ENCODE measurements at places on chromosomes 11 and 22.

GRCh38 chr11:103850419-103851165 is 185.8 kb upstream of the DDI1 start:
- H3K4me3 ChIP-seq, result no peak overlapping the region
- no peak for DNase-seq
- H3K4me1 ChIP-seq, result no peaks in the 10 kb centered on the region
- H3K27me3 ChIP-seq, result no peaks in the 10 kb centered on the region
- no peaks in the 10 kb centered on the region for H3K36me3 ChIP-seq

DNA sequence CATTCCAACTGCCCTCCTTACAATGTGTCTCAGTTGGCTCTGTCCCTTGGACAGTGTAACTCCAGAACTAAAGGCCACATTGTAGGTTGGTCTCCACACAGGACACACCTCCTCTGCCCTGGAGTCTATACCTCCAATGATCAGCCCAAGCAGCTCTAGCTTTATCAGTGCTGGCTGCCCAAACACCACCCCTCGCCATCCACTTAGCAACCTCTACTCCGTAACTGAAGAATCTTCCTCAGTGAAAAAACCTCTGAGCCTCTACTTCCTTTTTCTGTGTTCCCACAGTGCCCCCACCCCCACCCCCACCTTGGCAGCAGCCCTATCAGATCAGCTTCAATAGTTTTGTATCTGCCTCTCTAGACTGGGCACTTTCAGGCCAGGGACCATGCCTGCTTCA is 33.4 kb downstream of the SERPINH1 start:
- no peak overlapping the region for H3K27ac ChIP-seq
- H3K27me3 ChIP-seq, result no peaks in the 10 kb centered on the region
- no peak overlapping the region for H3K4me3 ChIP-seq
- no peaks in the 10 kb centered on the region for H3K36me3 ChIP-seq

DNA sequence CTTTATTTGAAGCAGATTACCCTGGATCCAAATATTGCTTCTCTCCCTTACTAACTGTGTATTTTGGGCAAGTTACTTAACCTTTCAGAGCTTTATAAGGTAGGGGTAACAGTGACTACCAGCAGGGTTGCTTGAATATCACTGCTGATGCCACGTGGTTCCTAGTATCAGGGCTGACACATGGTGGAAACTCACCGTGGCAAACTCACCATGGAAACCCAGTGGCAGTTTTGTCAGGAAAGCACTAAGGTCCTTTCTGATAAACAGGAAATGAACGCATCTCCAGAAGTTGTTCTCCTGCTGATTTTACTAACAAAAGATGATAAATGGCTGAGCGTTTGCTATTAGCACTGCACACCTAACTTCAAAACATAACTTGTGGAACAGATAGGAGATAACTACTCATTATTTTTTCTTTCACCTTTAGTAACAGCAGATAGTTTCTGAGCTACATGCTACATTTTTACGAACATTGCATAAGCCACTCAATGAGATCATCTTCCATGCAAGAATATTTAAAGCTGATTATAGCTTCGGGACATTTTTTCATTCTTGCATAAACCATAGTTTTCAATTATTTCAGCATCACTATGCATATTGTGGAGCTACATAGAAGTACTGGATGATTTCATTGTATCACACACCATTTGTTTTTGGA is 59.7 kb upstream of the RAG2 start:
- H3K27ac ChIP-seq, result no peak overlapping the region
- no peak for DNase-seq
- no peak overlapping the region for H3K4me3 ChIP-seq
- H3K27me3 ChIP-seq, result no peaks in the 10 kb centered on the region
- no peaks in the 10 kb centered on the region for H3K36me3 ChIP-seq
- no peaks in the 10 kb centered on the region for H3K4me1 ChIP-seq

DNA sequence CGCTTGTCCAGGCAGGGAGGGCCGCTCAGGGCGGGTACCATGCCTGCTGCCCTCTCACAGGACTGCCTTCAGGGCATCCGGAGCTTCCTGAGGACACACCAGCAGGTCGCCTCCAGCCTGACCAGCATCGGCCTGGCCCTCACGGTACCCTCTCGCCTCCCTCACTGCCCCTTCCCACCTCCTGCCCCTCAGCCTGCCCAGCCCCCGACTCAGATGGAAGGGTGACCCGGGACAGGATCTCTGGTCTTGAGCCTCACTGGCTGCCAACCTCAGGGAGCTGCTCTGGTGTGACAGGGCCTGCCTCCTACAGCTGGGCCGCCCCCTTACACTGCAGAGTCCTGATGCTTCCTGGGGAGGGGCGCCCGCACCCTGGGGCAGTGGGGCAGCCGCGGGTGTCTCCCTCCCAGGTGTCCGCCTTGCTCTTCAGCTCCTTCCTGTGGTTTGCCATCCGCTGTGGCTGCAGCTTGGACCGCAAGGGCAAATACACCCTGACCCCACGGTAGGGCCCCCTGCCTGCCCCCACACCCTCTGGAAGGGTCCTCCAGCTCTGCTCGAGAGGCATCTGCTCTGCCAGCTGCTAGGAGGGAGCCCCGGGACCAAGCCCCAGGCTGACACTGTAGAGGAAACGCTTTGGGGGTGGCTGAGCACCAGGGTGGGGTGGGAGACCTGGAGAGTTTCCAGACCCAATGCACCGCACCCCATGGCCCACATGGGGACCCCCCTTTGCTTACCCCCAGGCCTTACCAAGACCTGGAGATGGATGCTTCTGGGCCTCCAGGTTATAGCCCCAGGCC is 14.6 kb downstream of the TSPAN32 start:
- no peak overlapping the region for H3K4me3 ChIP-seq
- no peaks in the 10 kb centered on the region for H3K27me3 ChIP-seq
- no peaks in the 10 kb centered on the region for H3K4me1 ChIP-seq
- DNase-seq, result no peak

DNA sequence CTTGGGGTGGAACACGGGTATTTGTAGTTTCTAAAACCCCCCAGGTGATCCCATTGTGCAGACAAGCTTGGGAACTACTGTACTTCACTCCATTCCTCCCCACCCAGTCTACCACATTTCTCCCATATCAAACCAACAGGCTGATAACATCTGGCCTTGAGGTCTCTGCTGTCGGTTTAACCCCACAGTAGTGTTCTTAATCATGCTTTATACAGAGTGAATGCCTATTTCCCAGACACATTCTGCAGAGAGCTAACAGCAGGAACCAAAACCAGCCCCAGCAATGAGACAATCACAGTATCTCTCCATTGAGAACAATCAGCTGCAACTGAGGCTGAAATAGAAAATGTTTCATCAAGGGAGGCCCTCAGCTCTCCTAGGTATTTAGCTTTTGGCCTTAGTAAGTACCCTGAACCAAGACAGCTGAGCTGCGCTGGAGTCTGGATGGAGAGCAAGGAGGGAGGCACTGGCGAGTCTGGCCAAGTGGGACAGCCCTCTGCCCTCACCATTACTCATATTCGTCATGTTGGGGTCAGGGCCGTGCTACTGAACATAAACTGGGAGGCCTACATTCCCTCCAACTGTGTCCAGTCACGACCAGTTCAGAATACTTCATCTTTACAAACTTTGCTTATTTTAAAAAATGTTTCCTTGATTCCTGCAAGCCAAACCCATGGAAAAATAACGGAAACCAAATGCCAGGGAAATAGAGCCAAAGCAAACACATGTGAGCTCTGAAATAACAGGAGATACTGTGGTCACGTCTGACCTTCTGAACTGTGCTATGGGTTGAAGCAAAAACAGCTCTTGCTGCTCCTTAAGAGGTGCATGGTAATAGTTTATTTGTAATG is 81.0 kb downstream of the CCDC34 start:
- peaks cover 1% of the 10 kb centered on the region for H3K27me3 ChIP-seq
- H3K4me3 ChIP-seq, result no peak overlapping the region
- H3K4me1 ChIP-seq, result no peaks in the 10 kb centered on the region
- H3K36me3 ChIP-seq, result no peaks in the 10 kb centered on the region
- no peak overlapping the region for H3K27ac ChIP-seq

- H3K36me3 ChIP-seq, result no peaks in the 10 kb centered on the region
- H3K27ac ChIP-seq, result no peak overlapping the region
- no peak for DNase-seq
- no peaks in the 10 kb centered on the region for H3K27me3 ChIP-seq
- H3K4me1 ChIP-seq, result peaks cover 19% of the 10 kb centered on the region
- no peak overlapping the region for H3K4me3 ChIP-seq
Observed at GRCh38 chr11:70522593-70523311, 124.4 kb downstream of the CTTN start.

DNA sequence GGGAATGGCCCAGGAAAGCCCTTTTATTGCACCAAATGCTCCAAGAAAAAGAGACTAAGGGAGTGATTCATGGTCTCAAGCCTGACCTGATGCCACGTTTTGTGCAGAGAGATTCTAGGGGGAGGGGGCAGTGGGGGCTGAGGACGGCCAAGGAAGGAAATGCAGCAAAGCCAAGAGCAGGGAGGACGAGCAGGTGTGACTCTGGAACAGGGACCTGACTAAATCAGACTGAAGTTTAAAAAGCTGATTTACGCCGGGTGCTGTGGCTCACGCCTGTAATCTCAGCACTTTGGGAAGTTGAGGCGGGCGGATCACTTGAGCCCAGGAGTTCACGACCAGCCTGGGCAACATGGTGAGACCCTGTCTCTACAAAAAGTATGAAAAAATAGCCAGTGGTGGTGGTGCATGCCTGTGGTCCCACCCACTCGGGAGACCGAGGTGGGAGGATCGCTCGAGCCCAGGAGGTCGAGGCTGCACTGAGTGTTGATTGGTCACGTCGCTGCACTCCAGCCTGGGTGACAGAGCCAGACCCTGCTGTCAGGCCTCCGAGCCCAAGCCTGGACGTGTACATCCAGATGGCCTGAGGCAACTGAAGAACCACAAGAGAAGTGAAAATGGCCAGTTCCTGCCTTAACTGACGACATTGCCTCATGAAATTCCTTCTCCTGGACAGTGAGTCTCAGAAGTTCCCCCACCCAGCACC is 10.8 kb upstream of the IFITM3 start:
- H3K4me1 ChIP-seq, result peaks cover 4% of the 10 kb centered on the region
- no peak overlapping the region for H3K27ac ChIP-seq

- no peaks in the 10 kb centered on the region for H3K36me3 ChIP-seq
- H3K4me1 ChIP-seq, result no peaks in the 10 kb centered on the region
- H3K27ac ChIP-seq, result no peak overlapping the region
- no peak overlapping the region for H3K4me3 ChIP-seq
- no peak for DNase-seq
- H3K27me3 ChIP-seq, result no peaks in the 10 kb centered on the region
Observed at GRCh38 chr11:99584830-99585229, 564.1 kb downstream of the CNTN5 start.

DNA sequence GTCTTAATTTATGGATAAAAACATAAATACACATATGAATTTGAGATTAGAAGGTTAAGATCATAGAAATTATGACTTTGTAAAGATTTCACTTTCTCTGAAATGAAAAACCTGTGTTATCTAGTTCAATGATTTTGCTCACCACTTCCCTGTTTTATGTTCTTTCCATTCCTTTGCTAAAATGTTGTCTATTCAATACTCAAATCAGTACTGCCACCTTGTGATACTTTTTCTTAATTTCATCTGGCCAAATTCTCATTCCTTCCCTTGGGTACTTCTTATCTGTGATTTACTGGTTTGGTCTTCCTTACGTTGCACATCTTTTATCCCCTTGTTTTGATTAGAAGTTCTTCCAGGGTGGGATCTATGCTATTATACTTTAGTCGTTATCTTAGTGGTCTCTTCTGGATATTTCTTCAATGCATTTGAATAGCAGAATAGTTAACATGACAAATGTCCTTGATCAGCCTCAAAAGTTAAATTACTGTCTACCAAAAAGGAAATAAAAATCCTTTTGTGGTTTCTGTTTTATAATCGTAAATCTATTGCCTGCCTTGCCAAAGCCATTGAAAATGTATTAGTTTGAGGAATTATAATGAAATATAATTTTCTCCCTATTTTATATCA is 197.0 kb downstream of the PGR start:
- DNase-seq, result no peak
- H3K27me3 ChIP-seq, result no peaks in the 10 kb centered on the region
- no peak overlapping the region for H3K4me3 ChIP-seq
- no peak overlapping the region for H3K27ac ChIP-seq
- H3K36me3 ChIP-seq, result no peaks in the 10 kb centered on the region
- no peaks in the 10 kb centered on the region for H3K4me1 ChIP-seq

DNA sequence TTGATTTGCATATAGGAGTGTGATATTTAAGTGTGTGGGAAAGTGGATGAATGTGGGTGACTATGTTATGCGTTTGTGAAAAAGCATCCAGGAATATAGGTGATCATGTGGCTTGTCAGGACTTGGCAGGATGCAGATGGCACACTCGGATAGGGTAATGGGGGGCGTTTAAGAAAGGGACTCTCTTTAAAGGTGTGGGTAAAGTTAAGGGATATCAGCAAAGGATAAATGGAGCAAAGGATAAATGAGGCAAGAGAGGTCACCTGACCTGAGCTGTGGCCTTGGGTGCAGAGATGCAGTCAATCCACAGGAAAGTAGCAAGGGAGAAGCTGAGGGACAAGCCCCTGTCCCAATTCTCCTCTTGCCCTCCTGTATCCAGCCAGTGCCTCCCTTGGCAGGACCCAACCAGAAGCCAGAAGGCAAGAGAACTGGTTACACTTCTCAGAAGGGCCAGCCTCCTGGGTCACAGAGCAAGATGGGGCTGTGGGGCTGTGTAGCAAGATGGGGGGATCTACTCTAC is 47.5 kb upstream of the GRAMD1B start:
- H3K4me3 ChIP-seq, result no peak overlapping the region
- no peak overlapping the region for H3K27ac ChIP-seq
- H3K36me3 ChIP-seq, result no peaks in the 10 kb centered on the region
- DNase-seq, result no peak
- peaks cover 2% of the 10 kb centered on the region for H3K4me1 ChIP-seq

DNA sequence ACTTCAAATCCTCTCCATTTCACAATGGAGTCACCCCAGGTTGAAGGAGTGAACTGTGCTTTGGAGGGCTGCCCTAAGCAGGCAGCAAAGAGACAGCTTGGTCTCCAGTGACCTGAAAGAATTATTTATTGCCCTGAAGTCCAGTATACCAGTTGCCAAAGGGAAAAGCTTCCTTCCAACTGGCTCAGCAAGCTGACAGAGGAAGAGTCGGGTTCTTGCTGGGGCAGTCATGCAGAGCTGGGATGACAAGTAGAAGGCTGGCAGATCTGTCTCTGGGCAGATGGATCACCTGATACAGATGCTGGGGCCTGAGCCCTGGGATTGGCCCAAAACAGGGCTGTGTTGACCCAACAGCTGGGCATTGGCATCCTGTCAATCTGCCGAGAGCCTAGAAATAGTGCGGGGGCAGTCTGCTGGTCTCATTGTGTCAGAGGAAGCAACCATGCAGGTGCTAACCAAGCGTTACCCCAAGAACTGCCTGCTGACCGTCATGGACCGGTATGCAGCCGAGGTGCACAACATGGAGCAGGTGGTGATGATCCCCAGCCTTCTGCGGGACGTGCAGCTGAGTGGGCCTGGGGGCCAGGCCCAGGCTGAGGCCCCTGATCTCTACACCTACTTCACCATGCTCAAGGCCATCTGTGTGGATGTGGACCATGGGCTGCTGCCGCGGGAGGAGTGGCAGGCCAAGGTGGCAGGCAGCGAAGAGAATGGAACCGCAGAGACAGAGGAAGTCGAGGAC is at the start of gene THRSP:
Gene THRSP (plus strand): TSS at position 422 of the 742 bp plus-strand sequence. CDS start 21 bp downstream, at position 443.
- DNase-seq, result no peak
- H3K36me3 ChIP-seq, result no peaks in the 10 kb centered on the region
- H3K4me3 ChIP-seq, result no peak within 1 kb of the TSS
- no peaks in the 10 kb centered on the region for H3K27me3 ChIP-seq
- H3K27ac ChIP-seq, result no peak within 1 kb of the TSS

All from iPS DF 6.9 (cell line).